ENCODE measurements at places on chromosomes 5 and 9. TPM values are rescaled to one million over a fixed set of nuclear protein-coding genes. Genes with fewer than 3 reads are reported as not detected.

The GPX8 gene
- total RNA-seq, result 14.2 TPM

The FAM163B gene
- not detected for total RNA-seq

The TNFSF8 gene
- total RNA-seq, result not detected

The GFI1B gene
- total RNA-seq, result 0.50 TPM

The F2RL1 gene
- 11.9 TPM for total RNA-seq

The ADAMTS13 gene
- total RNA-seq, result 5.3 TPM

The ENHO gene
- total RNA-seq, result 4.6 TPM

The TAS2R1 gene
- not detected for total RNA-seq

The MCTP1 gene
- 2.7 TPM for total RNA-seq

The CTSV gene
- 3.0 TPM for total RNA-seq

The POU5F2 gene
- 1.1 TPM for total RNA-seq

The PCDHGA6 gene
- total RNA-seq, result 6.9 TPM
